Epithelial cell of umbilical artery (primary cell): ENCODE measurements at places on chromosomes 7 and 10. TPM values are rescaled to one million over a fixed set of nuclear protein-coding genes. Genes with fewer than 3 reads are reported as not detected.

RNF148 gene
- total RNA-seq, result 0.32 and 1.1 TPM in 2 replicates

GRM3 gene
- not detected in 2 replicates for total RNA-seq

LIMK1 gene
- 22.5 and 23.4 TPM in 2 replicates for total RNA-seq

MNX1 gene
- not detected in 2 replicates for total RNA-seq

CNTNAP2 gene
- total RNA-seq, result not detected in 2 replicates
